ENCODE measurements at places on chromosomes 12 and 14.

DNA sequence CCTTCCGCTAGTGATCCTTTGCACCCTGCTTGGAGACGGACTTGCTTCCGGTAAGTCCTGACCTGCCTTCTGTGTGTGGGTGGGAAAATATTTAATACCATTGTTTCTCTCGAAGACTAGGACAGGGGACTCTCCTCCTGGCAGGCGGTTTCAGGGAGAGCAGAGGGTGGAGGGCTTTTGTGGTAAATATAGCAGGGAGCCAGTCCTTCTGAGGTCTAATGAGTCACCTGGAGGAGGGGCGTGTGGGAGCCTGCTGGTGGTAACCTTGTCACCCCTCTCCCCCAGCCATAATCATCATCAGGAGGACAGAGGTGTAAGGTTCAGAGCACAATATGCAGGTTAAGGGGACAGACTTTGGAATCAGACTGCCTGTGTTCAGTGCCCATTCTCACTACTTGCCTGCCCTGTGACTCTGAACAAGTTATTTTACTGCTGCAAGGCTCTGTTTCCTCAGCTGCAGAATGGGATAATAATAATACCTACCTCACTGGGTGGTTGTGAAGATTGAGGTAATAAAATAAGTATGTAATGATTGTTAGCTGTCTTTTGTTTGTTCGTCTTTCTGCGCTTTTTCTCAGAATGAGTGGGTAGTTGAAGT is 47.4 kb downstream of the SUSD6 start:
- no peak for DNase-seq

DNA sequence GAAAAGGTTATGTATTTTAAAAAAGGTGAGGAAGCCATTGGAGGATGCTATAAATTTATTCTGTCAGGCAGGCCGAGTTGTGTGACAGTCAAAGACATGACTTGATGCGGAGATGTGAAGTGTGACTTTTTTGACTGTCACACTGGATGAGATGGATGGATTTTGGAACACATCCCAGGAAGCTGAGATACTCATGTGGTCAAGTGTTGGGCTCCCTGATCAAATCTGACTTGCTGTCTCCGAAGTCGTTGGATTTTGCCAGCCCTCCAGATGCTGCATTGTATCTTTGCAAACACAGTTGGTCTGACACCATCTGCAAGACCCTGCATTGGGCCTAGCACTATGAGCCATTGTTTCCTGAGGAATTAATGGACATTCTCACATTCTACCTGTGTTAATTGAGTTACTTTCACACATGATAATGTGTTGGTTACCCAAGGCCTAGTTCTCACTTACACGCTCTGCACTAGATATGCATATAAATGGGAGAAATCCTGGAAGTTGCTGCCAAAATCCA is 204.0 kb upstream of the PRKD1 start:
- DNase-seq, result no peak

DNA sequence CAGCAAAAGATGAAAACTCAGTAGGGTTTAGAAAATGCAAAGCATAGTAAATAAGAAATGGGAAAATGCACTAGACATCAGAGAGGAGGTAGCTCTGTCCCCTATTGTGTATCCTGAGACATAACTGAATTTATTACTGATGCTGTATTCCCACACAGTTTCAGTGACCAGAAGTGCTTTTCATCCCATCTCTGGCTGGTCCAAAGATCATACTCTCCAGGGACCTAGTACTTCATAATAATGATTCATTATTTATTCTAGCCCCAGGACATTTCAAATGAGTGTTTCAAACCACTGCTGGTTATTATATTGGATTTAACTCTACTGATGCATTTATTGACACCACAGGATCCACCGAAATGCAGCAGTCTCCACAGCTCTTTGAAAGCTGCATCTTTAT is 163.3 kb downstream of the PAWR start:
- DNase-seq, result no peak

DNA sequence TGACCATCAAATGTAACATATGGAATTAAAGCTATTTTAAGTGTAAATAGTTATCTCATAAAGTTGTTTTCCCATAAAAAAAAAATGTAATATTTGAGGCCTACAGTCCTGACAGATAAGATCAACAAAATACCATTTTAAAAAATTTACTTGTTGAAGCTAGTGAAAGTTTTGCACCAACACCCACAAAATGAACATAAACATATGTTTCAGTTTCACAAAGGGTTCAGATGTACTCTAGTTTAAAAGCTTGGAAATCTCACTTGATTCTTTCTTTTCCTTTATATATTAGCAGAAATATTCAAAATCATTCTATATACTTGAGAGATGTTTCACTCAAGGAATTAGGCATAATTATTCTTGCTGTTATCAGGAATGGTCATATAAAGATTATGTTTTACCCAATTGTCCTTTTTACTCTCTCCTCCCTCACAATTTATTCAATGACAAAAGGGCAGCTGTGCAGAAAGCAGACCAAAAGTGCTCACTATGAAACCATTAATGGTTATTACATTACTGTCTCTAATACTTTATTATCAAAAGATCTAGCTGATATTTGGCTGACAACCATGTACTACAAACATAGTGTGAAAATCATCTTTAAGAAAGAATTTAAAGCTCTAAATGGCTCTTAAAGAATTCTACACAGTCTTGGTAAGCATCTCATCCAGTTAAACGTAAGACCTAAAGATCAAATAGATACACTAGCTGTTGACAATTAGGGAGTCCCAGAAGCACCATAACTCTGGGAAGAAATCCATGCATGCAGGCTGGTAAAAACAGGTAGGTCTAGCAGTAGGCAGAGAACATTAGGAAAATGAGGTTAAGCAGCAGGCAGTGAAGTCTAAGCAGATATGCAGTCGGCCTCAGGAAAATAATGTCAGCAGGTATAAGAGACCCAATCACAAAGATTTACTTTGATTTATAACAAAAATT is 28.8 kb downstream of the KIF21A start:
- DNase-seq, result no peak

DNA sequence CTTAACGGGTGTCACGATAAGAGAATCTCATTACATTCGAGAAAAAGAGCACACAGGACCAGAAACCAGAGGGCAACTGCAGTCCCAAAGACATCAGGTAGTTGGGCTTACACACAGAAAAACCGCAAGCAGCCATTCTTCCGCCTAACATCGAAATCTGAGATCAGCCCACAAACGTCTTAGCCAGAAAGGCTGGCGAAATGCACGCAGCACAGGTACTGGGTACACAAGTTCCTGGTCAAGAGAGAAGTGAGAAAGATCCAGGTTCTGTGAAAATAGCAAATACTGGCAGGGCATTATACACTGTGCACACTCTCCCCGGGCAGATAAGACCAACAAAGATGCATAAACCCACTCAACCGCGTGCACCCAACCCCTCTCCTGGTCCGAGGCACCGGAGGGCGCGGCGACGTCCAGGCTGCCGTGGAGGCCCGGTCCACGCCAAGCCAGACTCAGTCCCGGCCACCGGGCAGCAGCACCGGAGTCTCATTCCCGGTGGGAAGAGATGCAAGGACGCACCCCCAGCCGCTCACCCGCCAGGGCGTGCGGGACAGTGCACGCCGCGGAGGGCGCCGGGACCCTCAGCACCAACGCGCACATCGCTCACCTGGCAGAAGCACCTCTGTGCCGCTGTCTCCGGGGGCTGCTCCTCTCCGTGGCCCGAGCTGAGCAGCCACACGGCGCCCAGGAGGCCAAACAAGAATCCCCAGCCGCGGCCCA is 437 bp downstream of the ERO1A start:
- DNase-seq, result peak; percentile 29

- DNase-seq, result no peak
Measured at GRCh38 chr12:92529944-92530343, 172.8 kb upstream of the PLEKHG7 start.

DNA sequence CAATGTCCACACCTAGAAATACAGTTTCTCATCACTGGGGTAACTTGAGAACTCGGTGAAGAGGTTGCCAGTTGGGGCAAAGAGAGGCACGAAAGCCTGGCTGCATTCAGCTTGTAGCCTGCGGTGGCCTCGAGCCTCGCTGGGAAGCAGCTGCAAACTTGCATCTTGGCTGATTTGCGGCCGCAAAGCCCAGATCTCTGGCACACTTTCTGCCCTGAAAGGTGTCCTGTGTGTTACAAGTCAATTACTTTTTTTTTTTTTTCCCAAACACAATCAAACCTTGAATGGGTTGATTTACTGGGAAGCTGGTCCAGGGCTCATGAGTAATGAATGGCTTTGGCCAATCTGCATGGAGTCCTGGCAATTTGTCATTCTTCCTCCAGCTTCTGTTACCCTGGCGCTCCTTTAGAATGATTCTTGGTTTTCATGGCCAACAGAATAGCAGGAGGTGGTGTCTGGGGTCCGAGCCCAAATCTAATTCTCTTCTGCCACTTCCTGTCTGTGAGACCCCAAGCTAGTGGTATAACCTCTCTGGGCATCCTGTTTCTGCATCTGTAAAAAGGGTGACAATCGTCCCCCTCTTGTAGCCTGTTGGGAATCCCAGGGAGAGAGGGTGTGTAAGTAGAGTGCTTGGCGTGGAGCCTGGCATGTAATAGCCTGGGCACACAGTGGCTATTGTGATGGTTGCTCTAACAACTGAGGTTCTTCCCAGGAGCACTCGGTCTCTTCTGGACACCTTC is 6.7 kb downstream of the BCL7A start:
- no peak for DNase-seq

DNA sequence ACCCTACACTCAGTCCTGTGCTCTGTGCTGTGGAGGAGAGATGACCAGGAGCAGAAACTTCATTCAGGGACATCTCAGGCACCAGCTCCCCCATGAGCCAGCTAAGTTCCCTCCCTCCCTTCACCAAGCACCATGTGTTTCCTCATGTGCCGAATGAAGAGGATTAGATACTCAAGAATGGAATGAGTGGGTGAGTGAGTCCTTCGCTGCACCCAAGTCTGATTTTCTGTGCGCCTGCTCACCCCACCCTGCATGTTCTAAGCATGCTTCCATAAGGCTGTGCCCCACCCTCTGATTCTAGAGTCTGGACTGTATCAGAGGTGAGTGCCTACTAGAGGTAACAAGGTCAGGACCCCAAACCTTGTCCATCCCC is 12.1 kb downstream of the SERPINA5 start:
- DNase-seq, result no peak

- no peak for DNase-seq
Measured at GRCh38 chr14:48857366-48857765, 728.8 kb downstream of the RPS29 start.

DNA sequence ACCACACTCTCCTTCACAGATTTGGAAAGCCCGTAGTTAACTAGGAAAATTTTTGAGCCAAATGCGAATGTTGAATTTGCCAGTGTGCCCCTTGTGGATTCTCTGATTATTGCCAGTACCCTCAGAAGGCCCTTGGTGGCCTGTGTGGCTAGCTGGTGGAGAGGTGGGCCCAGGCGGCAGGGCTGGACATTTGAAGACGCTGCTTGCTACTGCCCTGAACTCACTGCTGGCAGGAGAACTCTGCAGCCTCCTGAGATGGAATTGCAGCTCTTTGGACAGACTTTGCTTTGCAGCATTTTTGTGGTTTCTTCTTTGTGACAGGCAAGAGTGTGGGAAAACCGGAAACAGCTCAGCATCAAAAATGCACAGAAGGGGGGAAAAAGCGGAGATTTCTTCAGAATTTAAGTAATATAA is 97.6 kb downstream of the TGFB3 start:
- DNase-seq, result no peak

GRCh38 chr12:42670719-42671118 is 81.2 kb upstream of the PRICKLE1 start:
- no peak for DNase-seq

DNA sequence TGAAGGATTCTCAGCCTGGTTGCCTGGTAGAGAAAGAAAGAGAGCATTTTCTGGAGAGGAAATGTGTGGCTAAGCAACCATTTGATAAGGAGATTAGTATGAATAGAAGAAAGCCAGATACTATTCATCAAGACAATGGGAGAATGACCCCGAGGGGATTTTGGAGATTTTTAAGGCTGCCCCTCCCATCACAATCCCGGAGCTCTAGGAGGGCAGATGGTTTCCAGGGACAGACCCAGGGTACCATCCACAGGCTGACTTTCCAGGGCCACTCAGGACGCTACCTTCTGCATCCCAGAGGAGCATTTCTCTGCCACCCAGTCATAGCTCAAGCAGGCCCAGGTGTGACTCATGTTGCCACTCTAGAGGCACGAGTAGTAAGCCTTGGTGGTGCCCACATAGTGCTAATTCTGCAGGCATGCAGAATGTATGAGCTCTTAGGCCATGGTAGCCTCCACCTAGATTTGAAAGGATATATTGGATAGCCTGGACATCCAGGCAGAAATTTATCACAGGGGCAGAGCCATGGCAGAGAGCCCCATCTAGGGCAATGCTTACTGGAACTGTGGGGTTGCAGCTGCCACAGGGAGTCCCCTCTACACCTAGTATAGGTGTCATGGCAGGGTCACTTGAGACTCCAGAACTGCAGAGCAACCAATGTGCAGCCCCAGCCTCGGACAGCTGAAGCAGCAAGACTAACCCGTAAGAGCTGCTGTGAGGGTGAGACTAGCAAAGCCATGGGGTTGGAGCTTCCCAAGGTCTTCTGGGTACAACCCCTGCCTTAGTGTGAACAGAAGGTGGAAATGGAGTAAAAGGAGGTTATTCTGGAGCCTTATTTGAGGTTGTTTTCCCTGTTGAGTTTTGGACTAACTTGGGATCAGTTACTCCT is 366.0 kb downstream of the ZFP36L1 start:
- no peak for DNase-seq

- DNase-seq, result no peak
Measured at GRCh38 chr12:32864731-32865130, 31.8 kb downstream of the PKP2 start.

GRCh38 chr12:132152953-132153352 is 8.7 kb downstream of the NOC4L start:
- DNase-seq, result no peak

DNA sequence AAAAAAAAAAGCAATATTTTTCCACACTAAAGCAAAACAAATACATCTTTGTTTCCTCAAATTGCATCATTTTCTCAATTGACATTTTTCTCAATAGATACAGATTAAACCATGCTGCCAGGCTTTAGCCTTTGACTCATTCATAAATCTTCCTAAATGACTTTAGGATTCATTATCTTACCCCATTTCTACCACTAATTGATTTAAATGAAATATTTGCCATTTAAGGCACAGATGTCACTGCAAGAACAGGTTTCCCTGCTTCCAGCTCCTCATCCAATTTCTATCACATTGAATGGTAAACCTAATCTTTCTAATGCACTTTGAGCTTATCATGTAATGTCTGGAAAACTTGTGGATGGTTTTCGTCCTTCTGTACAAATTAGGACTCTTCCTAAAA is 298.7 kb downstream of the RPL10L start:
- no peak for DNase-seq

DNA sequence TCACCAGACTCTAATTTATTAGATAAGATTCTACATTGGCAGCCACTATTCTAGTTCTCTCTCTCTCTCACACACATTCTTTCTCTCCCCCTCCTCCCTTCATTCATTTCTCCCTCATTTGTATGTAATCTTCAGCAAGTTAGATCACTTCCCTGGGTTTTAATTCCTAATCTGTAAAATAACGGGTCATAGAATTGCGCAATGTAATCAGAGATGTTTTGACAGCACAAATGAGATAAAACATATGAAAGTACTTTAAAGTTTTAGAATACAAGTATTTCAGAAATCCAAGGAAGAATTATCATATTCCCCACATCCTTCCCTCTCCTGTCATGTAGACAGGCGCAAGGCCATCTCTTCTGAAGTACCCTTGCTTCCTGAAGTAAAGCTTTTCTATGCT is 21.7 kb downstream of the STYK1 start:
- no peak for DNase-seq

Measured in neuronal stem cell (in vitro differentiated cells).